ENCODE measurements at places on chromosomes 3 and 15.

DNA sequence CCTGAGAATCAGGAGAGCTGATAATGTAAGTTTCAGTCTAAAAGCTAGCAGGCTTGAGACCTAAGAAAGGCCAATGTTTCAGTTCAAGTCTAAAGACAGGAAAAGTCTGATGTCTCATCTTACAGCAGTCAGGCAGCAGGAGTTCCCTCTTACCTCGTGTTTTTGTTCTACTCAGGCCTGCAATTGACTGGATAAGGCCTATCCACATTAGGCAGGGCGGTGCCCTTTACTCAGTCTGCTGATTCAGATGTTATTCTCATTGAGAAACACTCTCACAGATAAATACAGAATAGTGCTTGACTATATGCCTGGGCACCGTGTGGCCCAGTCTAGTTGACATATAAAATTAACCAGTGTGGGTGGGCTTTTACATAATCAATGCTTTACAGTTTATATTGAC, 122.4 kb downstream of the NR1D2 start:
- DNase-seq: peak; percentile 38

- DNase-seq: no peak
These were observed 128.7 kb downstream of the SCAPER start for GRCh38 chr15:76776480-76776879.

GRCh38 chr3:134323966-134324962, 50.0 kb downstream of the AMOTL2 start:
- no peak for DNase-seq

DNA sequence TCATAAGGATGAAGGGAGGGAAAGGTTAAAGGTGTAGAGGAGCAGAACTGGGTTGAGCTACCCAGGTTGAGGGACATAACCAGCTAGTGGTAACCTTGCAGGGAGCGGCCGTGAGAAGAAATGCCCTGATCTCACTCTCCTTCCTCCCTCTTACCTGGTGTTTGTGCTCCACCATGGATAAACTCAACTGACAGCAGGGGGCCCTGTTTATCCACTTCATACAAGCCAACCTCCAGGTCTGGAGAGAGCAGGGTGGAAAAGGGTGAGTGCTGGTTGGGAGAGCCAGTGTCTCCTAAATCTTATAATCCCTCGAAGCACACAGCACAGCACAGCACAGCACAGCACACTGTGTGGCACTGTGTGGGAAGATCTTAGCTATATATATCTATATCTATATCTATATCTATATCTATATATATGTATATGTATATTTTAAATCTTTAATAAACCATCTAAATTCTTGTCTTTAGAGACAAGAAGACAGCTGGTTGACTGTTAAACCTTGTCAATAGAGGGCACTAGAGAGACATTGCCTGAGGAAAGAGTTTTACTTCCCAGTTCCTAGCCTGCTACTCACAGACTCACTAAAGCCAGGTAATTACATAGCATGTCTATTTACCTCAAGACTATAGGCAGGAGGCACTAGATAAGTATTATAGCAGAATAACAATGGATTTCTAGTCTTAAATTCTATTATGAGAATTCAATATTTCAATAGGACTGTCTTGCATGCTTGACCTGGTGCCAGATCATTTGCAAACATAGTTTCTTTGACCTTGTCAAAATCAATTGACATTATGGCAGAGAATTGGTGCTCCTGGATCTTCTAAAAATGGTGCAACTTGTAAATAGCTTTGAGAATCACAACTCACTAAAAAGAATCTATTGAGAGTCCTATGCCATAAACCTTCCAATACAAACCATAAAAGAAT, 21.7 kb upstream of the FMN1 start:
- peak; percentile 74 for DNase-seq

DNA sequence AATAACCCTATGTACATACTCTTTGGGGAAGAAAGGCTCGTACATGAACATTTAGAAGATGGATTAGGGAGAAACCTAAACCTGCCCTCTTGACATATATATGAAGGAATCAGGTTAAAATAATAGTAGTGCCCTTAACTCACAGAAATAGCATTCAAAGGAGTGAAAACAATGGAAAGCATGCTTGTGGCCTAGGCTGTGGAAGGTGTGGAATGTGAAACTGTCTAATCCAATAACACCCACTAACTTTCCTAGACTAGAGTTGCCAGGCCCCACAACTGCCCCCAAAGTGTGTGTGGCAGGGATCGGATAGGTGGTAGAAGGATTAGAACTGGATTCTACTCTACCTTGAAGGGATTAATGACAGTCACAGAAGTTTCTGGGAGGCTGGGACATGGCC, 317.4 kb upstream of the LRRFIP2 start:
- DNase-seq: no peak

GRCh38 chr3:53162672-53163443, 1.8 kb downstream of the PRKCD start:
- DNase-seq: no peak

- no peak for DNase-seq
These were observed 342.5 kb upstream of the NR2F2 start for GRCh38 chr15:95987886-95988573.

DNA sequence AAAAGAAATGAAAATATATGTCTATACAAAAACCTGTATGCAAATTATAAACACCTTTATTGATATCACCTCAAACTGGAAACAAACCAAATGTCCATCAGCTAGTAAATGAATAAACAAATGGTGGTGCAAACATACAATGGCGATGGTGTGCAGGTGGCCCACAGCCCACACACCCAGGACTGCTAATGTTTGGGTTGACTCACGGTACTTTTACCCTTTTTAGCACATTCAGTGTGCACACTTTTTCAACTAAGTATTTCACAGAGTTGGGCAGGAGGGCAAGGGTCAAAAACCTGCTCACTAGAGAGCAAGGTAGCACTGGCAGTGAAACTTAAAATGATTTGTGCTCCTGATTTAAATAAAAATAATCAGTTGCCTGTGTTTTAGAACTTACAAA, 123.1 kb upstream of the BHLHE40 start:
- DNase-seq: no peak

- DNase-seq: no peak
These were observed 5.4 kb upstream of the PLOD2 start for GRCh38 chr3:146166415-146166821.

- peak; percentile 87 for DNase-seq
These were observed 44.8 kb upstream of the RNU6-1 start for GRCh38 chr15:67884514-67885174.

DNA sequence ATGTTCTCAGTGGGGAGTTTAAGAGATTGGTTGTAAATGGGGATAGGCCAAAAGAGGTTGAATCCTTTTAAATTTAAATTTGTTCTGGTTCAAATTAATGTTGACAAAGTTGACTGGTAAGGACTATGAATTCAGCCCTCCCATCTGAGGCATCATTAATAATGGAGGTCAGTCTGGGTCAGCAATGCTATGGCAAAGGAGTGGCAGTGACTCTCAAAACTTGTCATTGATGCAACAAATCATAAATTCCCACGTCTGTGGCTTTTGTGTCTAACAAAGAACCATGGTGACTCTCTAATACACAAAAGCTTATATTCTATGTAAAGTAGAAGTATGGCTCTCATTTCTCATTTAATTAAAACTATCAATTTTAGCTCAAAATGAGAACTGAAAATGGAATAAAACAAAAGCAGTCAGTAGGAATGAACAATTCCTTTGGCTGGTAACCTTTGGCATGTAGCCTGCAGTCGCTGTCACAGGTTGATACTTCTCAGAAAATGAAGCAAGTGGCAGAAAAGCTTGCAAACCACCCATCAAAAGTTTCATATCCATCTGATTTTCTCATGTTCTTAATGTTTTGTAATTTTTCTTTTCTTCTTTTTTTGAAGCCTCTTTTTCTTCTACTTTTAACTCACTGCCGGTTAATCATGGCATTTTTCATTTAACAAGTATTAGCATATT, 12.2 kb upstream of the ZBED2 start:
- DNase-seq: no peak

DNA sequence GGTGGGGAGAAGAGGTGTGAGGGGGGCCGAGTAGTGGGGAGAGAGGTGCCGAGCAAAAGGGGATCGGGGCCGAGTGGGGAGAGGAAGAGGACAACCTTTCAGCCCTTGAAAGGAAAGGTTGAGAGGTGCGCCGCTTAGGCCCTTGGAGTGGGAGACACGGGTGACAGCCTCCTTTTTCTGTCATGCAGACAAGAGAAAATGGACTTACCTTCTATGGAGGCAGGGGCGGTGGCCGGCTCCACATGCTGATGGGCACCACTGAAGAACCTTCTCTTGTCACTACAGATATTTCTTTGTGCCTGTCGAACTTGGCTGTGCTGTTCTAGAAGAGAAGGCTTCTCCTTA, 421 bp downstream of the KLHL18 start:
- DNase-seq: peak; percentile 49

- no peak for DNase-seq
These were observed 199.6 kb upstream of the CBLB start for GRCh38 chr3:106068381-106068780.

GRCh38 chr15:96146726-96147125, 183.8 kb upstream of the NR2F2 start:
- DNase-seq: no peak

DNA sequence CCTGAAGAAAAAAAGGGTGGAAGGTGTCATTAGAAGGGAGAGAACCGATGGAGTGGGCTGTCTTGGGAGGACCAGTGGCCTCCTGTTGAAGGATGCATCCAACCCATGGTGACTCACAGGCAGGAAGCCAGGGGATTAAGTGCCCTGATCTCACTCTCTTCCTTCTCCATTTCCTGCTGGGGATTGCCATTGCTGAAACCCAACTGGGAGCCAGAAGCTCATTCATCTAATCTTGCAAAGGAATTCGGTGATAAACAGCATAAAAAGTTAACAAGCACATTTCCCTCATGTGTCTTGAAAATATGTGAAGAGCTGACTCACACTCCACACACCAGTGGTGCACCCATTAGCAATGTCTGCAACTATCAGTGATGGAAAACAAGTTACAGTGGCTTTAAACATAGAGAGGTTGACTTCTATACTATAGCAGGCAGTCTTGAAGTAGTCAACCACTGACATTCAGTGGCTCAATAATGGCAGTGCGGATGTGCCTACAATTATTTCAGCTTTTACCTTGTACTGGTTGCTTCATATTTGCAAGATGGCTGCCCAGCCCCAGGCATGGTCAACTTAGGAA, 12.8 kb upstream of the CSRNP1 start:
- peak; percentile 36 for DNase-seq

DNA sequence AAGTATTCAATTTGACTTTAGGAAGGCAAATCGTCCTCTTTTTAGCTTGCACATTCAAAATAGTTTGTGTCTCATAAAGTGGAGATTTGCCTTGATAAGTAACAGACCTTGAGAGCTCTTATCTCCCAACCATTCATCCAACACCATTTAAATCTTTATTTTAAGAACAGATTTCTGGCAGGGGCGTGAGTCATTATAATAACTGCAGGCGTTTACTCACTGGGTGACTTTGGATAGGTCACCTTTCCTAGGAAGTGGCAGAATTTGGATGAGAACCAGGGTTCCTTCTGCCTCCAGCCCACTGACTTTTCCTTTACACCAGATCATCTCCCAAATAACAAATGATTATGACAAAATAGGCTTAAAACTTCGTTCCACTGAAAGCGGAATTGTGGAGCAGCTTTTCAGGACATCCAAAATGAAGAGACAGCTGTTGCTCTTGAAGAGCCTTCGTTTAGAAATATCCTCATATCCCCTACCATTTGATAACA, 5.0 kb downstream of the LMCD1 start:
- no peak for DNase-seq

DNA sequence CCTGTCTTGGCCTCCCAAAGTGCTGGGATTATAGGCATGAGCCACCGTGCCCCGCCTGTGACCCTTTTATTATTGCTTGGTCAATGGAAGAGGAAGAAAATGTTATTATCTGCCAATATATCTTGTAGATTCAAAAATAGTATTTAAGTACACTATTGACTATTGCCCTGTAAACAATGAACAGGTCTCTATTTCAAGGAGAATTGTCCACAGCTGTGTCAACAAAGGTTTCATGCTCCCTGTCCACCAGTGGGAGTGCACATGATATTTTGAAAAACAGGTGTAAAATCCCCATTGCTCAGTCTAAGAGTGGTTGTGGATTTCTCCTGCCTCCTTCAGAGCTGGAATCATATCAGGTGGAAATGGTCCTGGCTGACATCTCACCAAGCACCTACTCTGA, 36.5 kb upstream of the IGF1R start:
- DNase-seq: no peak

Measured in hematopoietic multipotent progenitor cell treated with erythropoietin and hydrocortisone succinate and interleukin-3 and kit ligand, for 4 days (in vitro differentiated cells).